ENCODE measurements at places on chromosomes 7 and 10.
A peak's percentile ranks its signal among the peaks of the same experiment; 100 is the strongest.

DNA sequence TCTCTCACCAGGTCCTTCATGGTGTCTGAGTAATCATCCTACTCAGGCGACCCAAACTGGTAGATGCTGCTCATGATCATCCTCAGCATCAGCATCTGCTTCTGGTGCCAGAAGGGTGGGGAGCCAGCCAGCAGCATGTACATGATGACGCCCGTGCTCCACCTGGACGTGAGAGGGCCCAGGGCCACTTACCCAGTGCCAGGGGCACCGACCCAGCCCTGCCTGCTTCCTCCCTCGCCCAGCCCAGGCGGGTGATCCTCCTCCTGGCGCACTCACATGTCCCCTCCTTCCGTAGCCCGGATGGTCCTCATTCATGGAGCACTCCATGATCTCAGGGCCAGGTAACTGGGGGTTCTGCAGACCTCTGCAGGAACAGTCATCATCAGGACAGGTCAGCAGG is 764.8 kb upstream of the ZNF722 start:
- no peak for DNase-seq

- DNase-seq: peak; percentile 87
These were observed 55.9 kb downstream of the PWWP2B start for GRCh38 chr10:132452651-132453469.

GRCh38 chr7:117248829-117249228 is 74.0 kb downstream of the WNT2 start:
- DNase-seq: no peak

GRCh38 chr7:69849268-69849667 is 251.0 kb downstream of the AUTS2 start:
- no peak for DNase-seq

DNA sequence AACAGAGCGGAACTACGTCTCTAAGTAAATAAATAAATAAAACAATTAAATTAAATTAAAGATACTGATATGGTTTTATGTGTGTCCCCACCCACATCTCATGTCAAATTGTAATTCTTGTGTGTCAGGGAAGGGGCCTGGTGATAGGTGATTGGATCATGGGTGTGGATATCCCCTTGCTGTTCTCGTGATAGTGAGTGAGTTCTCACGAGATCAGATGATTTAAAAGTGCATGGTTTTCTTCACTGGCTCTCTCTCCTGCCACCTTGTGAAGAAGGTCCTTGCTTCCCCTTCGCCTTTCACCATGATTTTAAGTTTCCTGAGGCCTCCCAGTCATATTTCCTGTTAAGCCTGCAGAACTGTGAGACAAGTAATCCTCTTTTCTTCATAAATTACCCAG is 29.0 kb upstream of the OGDHL start:
- DNase-seq: no peak

DNA sequence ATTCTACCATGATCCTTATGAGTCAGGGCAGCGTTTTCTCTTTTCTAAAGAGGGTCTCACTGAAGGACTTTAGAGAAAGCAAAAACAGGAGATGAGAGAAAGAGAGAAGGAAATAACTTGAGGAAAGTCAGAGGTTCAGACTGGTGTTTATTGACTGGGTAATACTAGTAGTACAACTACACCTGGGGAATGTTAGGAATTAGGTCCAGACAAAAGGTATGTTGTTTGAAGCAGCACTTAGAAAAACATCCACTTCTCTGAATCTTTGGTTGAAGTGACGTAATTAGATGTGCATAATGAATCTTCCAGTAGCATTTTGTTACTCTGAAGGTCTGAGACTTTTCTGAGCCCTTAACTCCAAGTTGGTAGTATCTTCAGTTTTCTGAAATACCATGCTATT is 380.3 kb upstream of the LRGUK start:
- DNase-seq: no peak

DNA sequence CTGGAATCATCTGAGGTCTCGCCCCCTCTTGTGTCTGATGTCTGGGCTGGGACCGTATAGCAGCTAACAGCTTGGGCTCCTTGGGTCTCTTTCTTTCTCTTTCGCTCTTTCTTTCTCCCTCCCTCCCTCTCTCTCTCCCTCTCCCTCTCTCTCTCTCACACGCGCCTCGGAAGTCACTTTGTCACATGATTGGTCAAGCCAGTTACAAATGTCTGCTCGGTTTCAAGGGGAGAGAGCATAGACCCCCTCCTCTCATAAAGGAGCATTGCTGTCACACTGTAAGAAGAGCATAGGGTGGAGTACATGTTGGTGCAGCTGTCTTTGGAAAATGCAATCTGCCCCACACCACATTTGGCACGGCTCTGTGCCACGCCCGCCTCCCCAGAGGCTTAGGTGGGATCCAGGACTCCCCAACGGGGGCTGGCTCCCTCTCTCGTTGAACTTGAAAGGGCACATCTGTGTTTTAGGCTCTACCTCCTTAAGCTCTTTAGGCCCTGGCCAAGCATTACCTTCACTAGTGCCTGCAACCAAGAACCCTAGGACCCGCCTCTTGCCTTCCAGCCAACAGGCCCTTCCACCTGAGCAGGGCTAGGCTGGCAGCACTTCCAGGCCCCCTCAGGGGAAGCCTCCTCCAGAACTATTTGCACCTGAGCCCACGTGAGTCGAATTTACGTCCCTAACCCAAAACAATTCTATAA is 61.9 kb upstream of the CACUL1 start:
- DNase-seq: no peak

DNA sequence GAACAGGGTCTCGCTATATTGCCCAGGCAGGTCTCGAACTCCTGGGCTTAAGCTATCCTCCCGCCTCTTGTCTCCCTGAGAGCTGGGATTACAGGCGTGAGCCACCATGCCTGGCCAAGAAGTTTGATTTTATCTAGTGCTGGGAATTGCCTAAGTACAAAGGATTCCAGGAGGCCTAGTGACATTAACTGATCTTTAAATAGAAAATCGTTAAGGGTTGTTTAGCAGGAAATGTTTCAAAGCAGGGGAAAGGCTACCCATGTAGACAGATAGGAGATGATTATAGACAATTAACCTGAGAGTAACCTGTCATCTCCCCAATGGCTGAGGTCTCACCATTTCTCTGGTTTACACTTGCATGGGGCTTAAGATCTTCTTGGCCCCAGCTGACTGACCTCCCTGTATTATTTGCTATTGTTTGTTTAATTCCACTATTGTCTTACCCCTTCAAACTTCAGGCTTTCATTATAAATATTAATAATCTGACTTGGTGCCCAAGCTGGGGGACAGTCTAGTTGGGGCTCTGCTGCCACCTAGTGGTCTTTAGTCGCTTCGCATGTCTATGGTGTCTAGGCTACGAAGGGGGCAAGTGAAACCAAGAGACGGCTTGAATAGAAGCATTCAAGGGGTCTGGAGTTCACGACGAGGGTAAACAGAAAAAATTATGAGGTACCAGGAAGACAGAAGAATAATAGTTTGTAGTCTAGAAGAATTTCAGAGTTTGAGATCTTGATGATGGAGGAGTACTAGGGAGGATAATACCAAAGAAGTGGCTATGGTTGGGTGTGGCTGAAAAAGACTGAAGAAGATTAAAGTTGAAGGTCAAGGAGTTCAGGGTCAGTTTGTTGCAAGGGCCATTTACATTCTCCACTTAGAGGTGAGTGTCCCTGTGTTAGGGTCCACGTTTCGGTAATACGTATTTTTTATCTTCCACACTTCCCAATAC is 40.4 kb upstream of the BPGM start:
- peak; percentile 18 for DNase-seq

DNA sequence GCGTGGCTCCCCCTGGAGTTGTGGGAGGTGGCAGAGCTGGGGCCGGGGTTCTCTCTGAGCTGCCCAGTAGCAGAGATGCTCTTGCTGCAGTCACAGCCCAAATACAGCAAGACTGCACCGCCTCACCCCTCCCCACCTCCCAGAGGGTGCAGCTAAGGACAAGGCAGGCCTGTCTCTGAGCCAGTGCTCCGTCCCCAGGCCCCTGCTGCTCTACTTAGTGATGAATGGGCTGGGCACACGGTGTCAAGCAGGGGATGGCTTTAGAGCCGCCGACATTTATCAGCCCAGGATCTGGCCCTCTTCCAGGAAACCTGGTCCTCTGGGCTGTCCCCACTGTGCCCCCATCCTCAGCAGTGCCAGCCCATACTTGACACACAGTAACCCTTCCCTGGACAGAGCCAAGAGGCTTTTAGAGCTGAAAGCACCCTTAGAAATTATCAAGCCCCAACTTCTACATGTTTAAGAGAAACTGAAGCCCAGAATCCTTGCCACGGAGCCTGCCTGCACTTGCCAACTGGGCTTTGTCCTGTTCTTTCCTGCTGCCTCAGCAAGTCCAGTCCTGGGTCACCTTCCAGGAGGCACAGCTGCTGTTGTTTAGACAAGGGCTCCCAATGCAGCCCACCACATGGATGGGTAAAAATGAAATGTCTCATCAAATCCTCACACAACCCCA is 137.1 kb upstream of the UNC5B start:
- no peak for DNase-seq

GRCh38 chr7:125357676-125358455 is 428.2 kb upstream of the POT1 start:
- DNase-seq: no peak

GRCh38 chr7:97480772-97481390 is 251.0 kb upstream of the TAC1 start:
- no peak for DNase-seq

DNA sequence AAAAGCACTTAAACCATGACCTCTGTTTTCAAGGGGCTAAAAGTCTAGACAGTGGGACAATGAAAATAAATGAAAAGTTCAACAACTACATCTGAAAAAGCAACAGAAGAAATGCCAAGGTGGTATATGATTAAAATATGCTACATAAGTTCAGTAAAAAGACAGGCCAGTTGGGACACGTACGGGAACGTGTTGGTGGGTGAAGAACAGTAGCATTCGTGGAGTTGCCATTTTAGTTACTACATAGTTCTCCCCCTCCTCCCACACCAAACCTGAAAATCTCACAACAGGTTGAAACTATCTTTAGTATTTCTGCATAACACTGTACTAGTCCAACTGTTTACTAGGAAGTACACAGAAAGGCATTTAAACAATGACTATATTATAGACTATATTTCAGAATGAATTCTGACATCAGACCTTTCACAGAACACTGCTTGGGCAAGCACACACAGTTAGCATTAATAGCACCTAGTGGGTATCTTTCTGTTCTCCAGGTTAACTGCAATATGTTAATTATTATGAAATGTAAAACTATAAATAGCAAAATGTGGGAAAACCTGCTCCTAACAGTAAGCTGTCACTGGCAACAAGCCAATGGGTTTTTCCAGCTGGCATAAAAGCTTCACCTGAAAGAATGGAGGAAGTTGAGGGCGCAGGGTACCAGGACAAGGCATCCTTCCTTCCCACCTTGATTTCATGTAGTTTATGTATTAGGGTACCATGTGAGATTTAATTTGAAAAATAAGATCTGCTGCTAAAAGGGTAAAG is 135.0 kb downstream of the STRA8 start:
- DNase-seq: no peak

- DNase-seq: no peak
These were observed 62.9 kb upstream of the TRIM8 start for GRCh38 chr10:102581401-102581800.

DNA sequence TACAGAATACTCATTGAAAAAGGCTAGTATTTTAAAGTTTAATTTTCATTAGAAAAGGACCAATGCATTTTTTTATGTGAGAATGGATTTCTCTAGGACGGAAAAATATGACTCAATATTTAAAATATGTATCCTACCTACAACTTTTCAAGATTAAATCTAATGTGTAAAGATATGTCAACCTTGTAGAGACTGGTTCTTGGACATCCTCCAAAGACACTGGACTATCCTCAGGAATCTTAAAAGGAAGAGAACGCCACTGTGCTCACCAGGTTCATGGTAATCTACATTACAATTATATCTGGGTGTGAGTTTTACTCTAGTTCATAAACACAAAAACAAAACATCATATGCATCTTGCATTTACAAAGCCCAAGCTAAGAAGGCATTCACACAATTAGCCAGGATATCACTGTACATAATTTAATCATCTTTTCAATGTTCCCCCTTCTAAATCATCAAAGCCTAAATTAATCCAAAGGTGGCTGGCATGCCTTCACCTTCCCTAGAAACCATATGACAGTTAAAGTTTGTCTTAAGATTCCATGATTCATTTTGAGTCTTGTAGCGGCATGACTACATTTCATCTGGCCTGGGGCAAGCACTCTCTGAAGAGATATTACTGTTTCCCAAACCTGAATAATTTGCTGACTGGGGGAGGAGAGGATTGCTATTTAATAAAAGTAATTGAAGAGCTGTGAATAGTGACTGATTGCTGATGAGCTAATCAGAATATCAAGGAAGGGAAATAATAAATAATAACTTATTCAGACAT is 12.0 kb downstream of the SGCE start:
- DNase-seq: no peak

GRCh38 chr7:34454381-34454780 is 203.6 kb upstream of the NPSR1 start:
- no peak for DNase-seq

DNA sequence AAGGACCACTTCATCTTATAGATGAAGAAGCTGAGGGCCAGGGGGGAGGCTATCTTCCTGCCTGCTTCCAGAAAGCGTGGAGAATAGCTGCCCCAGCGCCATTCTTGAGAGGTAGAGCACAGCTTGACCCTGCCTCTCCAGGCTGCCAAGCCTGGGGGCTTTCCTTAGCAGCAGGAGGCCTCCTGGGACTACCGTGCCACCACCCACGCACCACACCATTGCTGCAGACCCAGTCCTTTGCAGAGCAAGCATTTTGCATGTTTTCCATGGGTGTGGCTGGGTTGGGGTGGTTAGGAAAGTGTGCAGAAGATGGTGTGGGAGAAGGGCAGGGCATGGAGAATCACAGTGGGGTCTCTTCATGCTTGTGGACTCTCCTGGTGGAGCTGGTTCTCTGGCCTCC is 64.9 kb downstream of the TBXAS1 start:
- DNase-seq: no peak

GRCh38 chr10:32054094-32054493 is 2.1 kb downstream of the KIF5B start:
- DNase-seq: no peak

DNA sequence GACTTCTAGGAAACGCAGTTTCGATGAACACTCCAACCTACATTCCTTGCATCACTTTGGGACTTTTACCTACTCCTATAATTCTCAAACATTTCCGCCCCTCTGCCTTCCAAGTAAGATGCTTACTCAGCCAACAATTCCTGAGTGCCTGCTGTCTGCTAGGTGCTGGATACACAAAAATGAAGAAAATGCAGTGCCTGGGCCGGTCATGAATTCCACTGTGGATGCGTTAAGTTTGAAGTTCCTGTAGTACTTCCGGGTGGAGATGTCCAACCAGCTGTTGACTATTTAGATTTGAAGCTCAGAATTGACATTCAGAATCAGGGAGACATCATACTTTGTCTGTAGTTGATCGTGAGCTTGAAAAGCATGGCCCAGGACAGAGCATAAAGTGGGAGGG is 89.2 kb downstream of the LYZL1 start:
- no peak for DNase-seq
